Activated T-helper 1 cell treated with anti-CD3 and anti-CD28 coated beads, Interleukin-12 subunit alpha, Interleukin-12 subunit beta, Interleukin-2, Interleukin-4 antibody, amounts not matched to agents 30 ng/mL and 10 ng/mL and 1 ng/mL, durations not matched to agents 14 hours and 24 hours and 36 hours (primary cell): ENCODE measurements at places on chromosomes 5 and 9.

DNA sequence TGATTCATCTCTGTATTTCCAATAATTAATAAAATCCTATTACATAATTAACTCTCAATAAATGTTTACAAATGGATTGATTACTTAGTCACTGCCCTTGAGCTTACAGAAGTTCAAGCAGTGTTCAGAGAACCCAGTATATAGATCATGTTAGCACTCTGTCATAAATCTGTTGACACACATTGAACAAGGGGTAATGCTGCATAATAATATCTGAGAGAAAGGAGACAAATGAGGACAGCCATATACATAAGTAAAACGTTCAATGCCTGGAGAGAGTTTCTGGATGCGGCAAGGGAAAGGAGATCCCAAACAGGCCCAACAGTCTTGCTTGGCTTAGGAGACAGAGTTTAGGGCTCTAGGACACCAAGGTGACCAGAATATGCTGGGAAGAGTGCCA lies 270.2 kb downstream of the FBXL17 start:
- no peak overlapping the region for H3K27ac ChIP-seq
- H3K4me1 ChIP-seq = no peaks in the 10 kb centered on the region
- H3K27me3 ChIP-seq = no peaks in the 10 kb centered on the region
- DNase-seq = no peak

DNA sequence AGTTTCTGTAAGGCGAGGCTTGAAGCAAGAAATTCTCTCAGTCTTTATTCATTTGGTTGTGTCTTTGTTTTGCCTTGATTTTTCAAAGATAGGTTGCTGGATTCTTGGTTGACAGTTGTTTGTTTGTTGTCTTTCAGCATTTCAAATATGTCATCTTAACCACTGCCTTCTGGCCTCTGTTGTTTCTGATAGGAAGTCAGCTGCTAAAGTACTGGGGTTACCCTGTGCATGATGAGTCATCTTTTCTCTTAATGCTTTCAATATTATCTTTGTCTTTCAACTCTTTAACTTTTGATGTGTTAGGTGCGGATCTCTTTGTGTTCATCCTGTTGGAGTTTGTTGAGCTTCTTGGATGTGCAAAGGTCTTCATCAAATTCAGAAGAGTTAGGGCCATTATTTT lies 1571.3 kb downstream of the MAT2B start:
- DNase-seq = no peak
- no peaks in the 10 kb centered on the region for H3K36me3 ChIP-seq
- no peak overlapping the region for H3K27ac ChIP-seq
- H3K4me3 ChIP-seq = no peak overlapping the region

GRCh38 chr9:104374711-104375110 lies 129.4 kb upstream of the OR13F1 start:
- H3K4me3 ChIP-seq = no peak overlapping the region
- H3K27me3 ChIP-seq = no peaks in the 10 kb centered on the region
- H3K27ac ChIP-seq = no peak overlapping the region
- no peak for DNase-seq
- H3K36me3 ChIP-seq = no peaks in the 10 kb centered on the region
- H3K4me1 ChIP-seq = no peaks in the 10 kb centered on the region

DNA sequence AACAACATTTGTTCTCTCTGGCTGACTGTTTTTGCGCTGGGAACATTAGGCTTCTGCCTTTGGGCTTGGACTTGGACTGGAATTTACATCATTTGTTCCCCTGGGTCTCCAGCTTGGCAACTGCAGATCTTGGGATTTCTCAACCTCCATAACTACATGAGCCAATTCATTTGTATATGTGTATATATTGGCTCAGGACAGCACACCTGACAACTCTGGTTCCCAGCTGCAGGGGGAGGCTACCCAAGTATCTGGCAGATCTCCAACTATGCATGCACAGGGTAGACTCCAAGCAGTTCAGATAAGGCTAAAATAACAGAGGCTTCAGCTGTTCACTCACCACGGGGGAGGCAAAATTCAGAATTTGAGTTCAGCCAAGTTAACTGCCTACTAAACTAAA lies 31.6 kb upstream of the F2RL1 start:
- no peak for DNase-seq
- no peak overlapping the region for H3K27ac ChIP-seq
- H3K27me3 ChIP-seq = peaks cover 1% of the 10 kb centered on the region

DNA sequence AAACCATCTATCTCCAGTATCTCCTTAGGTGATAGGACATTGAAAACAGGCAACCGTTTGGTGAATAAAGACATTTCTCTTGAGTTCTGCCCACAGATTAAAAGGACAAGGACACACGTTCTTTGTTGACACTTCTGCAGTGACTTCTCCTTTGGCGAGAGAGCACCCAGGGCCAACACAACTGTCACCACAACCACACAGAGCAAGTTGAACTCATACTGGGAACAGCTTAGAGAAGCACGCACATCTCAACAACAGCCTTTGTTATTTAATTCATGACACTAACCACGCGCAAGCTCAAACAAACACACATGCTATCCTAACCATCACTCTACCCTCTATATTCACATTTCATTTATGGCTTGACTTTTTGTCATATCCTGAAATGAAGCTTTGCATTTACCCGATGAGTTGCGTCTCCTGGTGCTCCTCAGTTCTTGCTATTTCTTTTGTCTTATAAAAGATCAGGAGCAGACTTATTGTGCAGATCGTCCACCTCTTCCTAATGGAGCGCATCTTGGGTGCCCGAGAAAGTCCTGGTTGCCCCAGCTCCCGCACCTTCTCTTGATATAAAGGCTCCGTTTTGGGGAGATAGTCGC lies 543 bp downstream of the ST8SIA4 start:
- H3K4me3 ChIP-seq = peak overlapping the region; percentile 96
- no peaks in the 10 kb centered on the region for H3K27me3 ChIP-seq
- H3K4me1 ChIP-seq = peaks cover 46% of the 10 kb centered on the region
- H3K36me3 ChIP-seq = peaks cover 32% of the 10 kb centered on the region
- DNase-seq = peak; percentile 32

GRCh38 chr5:33369485-33370465 lies 71.0 kb upstream of the TARS1 start:
- no peak for DNase-seq
- H3K4me3 ChIP-seq = no peak overlapping the region
- H3K27me3 ChIP-seq = no peaks in the 10 kb centered on the region

DNA sequence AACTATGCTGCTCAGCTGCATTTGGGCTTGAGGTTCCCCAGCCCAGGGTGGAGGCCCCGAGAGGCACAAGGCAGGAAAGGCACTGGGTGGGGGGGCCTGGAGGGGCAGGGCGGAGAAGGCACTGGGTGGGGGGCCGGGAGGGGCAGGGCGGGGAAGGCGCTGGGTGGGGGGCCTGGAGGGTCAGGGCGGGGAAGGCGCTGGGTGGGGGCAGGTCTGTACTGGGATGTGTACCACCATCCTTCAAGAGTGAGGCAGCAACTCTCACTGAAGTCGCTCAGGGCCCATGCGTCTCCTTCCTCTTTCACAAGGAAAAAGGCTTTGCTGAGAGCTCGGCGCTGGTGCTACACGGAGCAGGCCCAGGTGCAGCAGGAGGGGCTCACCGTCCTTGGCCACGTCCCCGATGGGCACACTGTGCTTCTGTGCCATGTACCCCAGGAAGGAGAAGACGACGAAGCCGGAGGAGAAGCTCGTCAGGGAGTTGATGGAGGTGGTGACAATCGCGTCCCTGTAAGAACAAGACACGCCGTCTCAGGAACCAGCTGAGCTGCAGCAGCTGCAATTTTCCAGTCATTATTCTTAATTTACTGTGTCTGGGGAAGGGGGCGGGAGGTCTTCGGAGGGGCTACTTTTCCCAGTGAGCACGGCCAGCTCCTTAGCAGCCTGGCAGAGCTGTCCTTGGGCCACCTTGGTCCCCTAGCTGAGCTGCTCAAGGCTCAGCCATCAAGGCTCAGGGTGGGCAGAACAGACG lies 30.8 kb downstream of the SLC6A3 start:
- H3K27ac ChIP-seq = no peak overlapping the region
- no peak for DNase-seq
- H3K36me3 ChIP-seq = no peaks in the 10 kb centered on the region

DNA sequence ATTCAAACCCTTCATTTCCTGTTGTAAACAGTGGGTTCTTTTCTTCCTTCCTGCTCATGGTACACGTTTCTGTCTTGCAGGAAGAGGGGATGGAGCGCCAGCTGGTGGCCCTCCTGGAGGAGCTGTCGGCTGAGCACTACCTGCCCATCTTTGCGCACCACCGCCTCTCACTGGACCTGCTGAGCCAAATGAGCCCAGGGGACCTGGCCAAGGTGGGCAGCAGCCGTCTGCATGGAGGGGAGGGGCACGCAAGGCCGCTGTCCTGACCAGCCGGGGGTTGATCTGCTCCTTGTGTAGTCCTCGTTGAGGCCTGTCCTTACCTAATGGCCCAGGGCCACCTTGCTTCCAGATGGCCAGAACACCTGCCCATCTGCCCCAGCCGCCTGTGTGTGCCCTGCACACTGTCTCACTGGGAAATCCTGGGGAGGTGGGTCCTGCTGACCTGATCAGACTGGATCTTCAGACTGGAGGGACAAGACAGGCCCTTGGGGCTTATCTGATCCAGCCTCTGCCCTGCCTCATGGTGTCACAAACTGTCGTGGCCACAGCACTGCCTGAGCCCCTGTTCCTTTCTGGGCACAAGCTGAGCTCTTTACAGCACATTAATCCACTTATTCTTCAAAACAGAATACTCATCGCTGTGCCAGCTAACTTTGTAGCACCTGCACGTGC lies 44.7 kb downstream of the LRSAM1 start:
- H3K36me3 ChIP-seq = peaks cover 10% of the 10 kb centered on the region
- no peak overlapping the region for H3K27ac ChIP-seq
- DNase-seq = no peak
- H3K4me3 ChIP-seq = no peak overlapping the region
- no peaks in the 10 kb centered on the region for H3K27me3 ChIP-seq

DNA sequence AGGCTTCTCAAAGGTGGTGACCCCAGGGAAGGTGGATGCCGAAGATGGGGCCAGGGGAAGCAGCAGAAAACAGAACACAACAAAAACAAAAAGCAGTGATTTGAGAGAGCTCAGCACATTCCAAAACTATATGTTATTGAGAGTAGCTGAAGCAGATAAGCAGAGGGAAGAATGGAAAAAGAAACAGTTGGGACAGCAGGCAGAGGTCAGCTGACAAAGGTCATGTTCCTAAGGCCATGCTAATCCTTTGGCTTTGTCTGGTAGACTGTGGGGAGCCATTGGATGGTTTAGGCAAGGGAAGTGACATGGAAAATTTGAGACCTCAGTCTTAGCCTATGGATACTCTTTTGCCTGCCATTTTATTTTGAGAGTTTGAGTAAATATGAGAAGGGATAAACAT lies 14.5 kb downstream of the DMGDH start:
- DNase-seq = no peak
- no peaks in the 10 kb centered on the region for H3K36me3 ChIP-seq
- no peak overlapping the region for H3K27ac ChIP-seq
- peaks cover 16% of the 10 kb centered on the region for H3K27me3 ChIP-seq
- no peaks in the 10 kb centered on the region for H3K4me1 ChIP-seq
- no peak overlapping the region for H3K4me3 ChIP-seq

DNA sequence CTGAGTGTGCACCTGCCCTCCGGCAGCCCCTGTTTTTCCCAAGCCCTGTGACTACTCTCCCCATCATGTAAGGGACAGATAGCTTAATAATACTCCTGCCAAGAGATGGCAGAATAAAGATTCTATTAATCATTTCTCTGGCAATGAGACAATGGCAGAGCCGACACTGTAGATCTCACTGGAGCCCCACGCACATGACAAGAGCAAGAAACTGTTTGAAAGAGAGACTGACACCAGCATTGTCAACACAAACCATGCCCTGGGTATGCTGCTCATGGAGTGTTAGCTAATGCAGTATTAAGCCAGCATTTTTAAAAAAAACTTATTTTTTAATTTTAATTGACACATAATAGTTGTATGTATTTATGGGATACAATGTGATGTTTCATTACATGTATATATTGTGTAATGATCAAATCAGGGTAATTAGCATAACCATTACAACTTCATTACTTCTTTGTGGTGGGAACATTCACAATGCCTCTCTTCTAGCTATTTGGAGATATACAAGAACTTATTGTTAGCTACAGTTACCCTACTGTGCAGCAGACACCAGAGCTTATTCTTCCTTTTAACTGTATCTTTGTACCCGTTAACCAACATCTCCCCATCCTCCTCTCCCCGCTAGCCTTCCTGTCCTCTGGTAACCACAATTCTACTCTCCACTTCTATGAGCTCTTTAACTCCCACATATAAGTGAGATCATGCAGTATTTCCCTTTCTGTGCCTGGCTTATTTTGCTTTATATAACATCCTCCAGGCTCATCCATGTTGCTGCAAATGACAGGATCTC lies 31.5 kb upstream of the SEMA4D start:
- H3K27me3 ChIP-seq = no peaks in the 10 kb centered on the region
- peak overlapping the region; percentile 21 for H3K4me3 ChIP-seq
- peaks cover 7% of the 10 kb centered on the region for H3K36me3 ChIP-seq
- DNase-seq = no peak
- peaks cover 95% of the 10 kb centered on the region for H3K4me1 ChIP-seq

- DNase-seq = no peak
- H3K4me3 ChIP-seq = no peak overlapping the region
- peaks cover 4% of the 10 kb centered on the region for H3K27me3 ChIP-seq
- H3K4me1 ChIP-seq = no peaks in the 10 kb centered on the region
- no peak overlapping the region for H3K27ac ChIP-seq
- no peaks in the 10 kb centered on the region for H3K36me3 ChIP-seq
Observed at GRCh38 chr5:115351356-115352195, 55.1 kb upstream of the CCDC112 start.

DNA sequence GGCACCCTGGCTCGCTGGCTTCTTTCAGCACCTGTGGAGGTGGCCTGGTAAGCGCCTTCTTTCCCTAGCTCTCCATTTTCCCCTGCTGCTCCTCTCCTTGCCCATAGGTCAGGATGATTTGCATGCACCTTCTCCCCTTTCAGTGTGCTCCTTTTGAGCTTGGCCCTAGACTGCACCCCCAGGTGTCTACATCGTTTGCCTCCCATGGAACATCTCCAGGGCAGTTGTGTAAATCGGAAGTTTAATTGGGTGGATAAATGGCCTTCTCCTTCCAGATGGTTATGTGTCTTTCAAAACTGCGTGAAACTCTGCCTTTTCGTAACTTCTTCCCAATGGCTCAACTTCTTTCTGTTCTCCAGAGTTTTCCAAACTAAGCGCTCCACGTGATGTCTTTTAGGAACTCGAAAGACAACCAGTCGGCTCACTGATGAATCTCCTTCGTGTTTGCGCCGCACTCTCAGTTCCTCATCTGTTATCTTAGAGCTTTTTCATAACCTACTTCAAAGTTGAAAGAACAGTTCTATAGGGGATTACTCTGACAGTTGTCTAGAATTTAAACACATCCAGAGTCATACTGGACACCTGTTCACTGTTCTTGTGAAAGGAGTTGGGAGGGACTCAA lies 1.7 kb downstream of the ADAMTS19 start:
- peak overlapping the region; percentile 27 for H3K4me3 ChIP-seq
- H3K27ac ChIP-seq = peak overlapping the region; percentile 67
- no peak for DNase-seq
- H3K36me3 ChIP-seq = no peaks in the 10 kb centered on the region
- peaks cover 38% of the 10 kb centered on the region for H3K27me3 ChIP-seq

DNA sequence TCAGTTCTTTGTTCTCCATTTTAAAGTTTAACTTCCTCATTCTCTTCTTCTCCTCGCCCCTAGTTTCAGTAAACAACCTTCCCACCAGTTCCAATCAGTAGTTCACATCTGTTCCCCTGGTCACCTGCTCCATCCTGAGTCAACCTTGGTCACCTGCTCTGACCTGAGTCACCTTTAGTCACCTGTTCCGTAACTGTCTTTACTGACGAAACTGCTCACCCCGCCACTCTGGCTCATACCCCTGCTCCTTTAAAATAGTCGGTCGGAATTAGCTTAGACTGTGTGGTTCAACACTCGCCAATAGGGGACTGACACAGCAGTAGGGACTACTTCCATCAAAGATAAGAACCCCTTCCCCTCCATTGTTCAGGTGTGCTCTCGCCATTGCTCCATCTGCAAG lies 76.3 kb upstream of the GPBP1 start:
- no peak for DNase-seq
- no peaks in the 10 kb centered on the region for H3K4me1 ChIP-seq
- H3K27me3 ChIP-seq = peaks cover 20% of the 10 kb centered on the region
- no peak overlapping the region for H3K27ac ChIP-seq
- no peak overlapping the region for H3K4me3 ChIP-seq
